PC-9 (cell line): ENCODE measurements at places on chromosomes 4 and X. TPM values are rescaled to one million over a fixed set of nuclear protein-coding genes. Genes with fewer than 3 reads are reported as not detected.

DNA sequence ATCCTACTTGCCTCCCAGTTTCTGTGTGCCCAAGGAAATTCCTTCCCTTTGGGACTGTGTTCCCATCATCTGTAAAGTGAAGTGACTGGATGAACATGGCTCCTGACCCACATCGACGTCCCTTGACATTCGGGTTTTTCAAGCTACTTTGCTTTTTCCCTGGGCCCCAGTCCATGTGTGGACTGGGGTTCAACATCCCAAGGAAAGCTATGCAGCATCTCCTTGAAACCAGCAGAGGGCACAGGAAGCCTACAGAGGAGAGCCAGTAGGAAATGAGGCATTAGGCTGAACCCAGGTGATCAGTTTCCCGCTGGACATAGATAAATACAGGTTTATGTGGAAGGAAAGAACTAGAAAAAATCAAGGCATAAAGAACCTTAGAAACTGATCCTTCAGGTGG lies 145.1 kb upstream of the ARHGEF9 start:
- DNase-seq = no peak
- H3K4me3 ChIP-seq = no peak overlapping the region
- H3K27ac ChIP-seq = no peak overlapping the region
- H3K27me3 ChIP-seq = no peaks in the 10 kb centered on the region

DNA sequence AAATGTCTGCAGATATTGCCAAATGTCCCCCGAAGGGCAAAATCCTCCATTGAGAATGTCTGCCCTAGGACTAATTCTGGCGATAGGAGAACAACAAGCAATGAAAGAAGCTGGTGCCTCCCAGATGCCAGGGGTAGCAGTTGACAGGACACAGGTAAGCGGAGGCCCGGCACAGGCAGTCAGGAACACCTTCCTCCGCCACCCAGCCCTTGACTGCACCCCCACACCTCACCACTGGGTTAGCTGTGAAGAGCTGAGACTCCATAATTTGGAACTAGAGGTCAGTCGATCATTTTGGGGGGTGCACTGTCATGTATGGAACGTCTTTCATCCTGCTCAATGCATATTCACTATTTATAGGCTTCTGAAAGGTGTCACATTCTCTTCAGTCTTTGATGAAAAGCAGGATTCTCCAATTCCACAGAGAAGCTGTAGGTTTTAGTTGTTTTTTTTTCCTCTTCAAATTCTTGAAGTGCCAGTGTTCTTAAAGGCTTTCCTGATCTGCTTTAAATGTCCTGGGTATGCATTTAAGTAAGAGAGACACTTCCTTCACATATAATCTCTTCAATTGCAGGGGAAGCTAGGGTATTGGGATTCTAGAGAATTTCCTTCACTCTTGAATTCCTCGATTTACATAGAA lies 111.6 kb upstream of the ZFP42 start:
- H3K36me3 ChIP-seq = no peaks in the 10 kb centered on the region
- H3K27me3 ChIP-seq = no peaks in the 10 kb centered on the region
- H3K4me1 ChIP-seq = no peaks in the 10 kb centered on the region
- no peak for DNase-seq
- no peak overlapping the region for H3K27ac ChIP-seq

DNA sequence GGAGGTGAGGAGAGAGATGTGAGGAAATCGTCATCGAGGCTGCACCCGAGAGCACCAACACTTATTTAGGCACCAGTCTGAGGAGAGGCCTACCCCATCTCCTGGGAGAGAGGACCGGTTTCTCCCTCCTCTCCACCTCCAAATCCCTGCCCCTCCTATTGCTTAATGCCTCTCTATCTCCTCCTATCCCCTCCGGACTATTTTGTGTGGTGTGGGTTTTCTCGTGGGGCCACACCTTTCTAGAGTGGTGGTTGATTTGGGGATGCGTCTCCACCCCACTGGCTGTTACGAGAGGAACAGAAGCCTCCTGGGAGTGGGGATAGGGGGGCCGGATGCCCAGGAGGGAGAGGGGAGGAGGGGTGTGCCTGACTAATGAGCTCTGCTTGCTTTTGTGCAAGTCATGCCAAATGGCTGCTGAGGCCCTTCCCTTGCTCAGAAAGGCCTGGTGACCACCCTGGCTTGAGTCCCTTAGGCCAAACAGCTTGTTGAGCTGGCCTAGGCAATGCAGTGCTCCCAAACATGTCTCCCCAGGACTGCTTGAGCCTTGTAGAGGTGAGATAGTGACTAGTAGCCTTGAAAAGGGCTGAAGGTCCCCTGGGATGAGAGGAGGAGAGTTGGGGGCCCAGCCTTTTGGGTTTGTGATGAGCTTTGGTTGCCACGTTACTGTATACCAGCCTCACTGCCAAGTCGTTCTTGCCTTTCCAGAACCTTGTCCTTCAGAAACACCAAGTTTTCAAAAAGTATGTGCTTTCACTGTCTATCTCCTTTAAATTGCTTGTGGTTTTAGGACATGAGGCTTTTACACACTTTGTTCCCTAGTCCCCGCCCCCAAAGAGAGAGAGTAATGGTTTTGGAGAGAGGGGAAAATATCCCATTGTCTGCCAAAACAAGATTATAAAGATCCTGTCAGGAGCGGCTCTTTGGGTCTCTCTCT lies 1.2 kb downstream of the MSN start:
- peak overlapping the region; percentile 79 for H3K4me3 ChIP-seq
- H3K27me3 ChIP-seq = no peaks in the 10 kb centered on the region
- H3K4me1 ChIP-seq = peaks cover 11% of the 10 kb centered on the region
- DNase-seq = peak; percentile 63
- peak overlapping the region; percentile 97 for H3K27ac ChIP-seq
- H3K36me3 ChIP-seq = no peaks in the 10 kb centered on the region

GRCh38 chr4:133921280-133922195 lies 280.1 kb downstream of the PABPC4L start:
- no peaks in the 10 kb centered on the region for H3K36me3 ChIP-seq
- no peaks in the 10 kb centered on the region for H3K27me3 ChIP-seq
- no peak overlapping the region for H3K27ac ChIP-seq
- H3K4me3 ChIP-seq = no peak overlapping the region
- no peak for DNase-seq

DNA sequence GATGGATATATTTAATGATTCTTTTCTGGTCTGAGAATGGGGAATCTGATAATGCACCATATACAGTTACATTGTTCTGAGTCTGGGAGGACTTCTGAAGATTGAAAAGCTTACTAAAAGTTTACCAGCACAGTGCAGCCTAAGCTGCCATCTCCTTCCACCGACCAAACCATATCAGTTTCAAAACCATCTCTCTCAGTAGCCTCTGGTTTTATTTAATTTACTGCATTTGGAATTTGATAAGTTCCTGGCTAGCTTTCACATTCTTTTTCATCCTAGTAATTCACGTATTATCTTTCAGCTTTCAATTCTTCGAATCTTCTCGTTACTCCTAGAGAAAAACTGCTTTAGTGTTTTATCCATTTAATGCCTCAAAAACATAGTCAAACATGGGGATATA lies 181.4 kb upstream of the HCCS start:
- H3K4me1 ChIP-seq = no peaks in the 10 kb centered on the region
- H3K27me3 ChIP-seq = no peaks in the 10 kb centered on the region
- no peak overlapping the region for H3K4me3 ChIP-seq
- no peak for DNase-seq
- H3K36me3 ChIP-seq = no peaks in the 10 kb centered on the region

DNA sequence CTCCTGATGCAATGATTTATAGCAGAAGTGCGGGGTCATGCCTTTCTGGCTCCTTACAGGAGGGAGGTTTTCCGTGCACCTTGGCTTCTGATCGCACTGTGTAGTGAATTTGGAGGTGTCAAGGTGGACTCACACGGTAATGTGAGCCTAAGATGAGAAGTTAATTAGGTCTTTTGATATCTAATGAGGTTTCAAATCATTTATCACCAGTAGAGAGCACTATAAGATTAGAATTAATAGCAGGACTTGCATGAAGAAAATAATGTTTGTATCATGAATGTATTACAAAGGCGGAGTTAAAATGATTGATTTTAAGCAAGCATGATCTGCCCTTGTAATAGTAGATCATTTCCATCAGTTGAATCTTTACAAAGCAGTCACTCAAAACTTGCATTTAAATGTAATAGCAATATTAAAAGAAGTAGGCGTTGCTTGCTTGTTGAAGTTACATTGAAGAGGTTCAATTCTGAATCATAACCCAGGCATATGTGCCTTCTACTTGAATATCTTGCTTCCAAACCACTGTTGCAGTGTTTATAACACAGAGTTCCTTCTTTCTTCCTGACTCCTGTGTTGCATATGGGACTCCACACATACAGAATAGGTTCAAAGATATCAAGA lies 152.1 kb downstream of the FMR1NB start:
- no peak overlapping the region for H3K4me3 ChIP-seq
- H3K27ac ChIP-seq = no peak overlapping the region
- no peaks in the 10 kb centered on the region for H3K36me3 ChIP-seq
- H3K4me1 ChIP-seq = no peaks in the 10 kb centered on the region
- DNase-seq = no peak
- no peaks in the 10 kb centered on the region for H3K27me3 ChIP-seq

DNA sequence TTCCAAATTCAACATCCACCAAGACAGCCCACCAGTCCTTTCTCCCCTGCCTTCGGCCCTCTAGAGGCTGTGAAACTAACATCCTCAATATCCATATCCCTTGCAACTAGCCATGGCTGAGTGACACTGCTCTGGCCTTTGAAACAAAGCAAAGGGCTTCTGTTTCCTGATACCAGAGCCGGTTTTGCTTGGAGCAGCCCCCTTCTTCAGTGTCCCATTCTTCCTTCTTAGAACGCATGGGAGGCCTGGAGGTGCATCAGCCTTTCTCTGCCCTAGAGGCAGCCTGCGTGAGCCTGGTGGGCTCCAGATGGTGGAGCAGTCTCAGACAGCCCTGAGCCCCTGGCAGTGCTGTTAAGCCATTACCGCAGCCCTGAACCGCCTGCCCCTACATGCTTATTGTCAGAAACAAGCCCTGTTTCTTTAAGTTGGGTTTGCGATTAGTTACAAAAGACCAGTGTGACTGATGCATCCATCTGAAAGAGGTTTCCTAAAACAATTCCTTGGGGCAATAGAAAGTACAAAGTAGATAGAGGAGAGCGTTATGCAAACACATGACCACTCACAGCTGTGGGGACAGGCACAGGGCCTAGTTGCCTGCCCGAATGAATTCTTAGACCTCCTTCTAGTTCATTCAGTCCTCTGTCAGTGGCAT lies 74.1 kb downstream of the EVC start:
- no peaks in the 10 kb centered on the region for H3K36me3 ChIP-seq
- DNase-seq = no peak
- peaks cover 9% of the 10 kb centered on the region for H3K4me1 ChIP-seq
- peak overlapping the region; percentile 52; the same call in 1 of the 2 replicates for H3K27ac ChIP-seq
- no peaks in the 10 kb centered on the region for H3K27me3 ChIP-seq

- peaks cover 8% of the 10 kb centered on the region for H3K27me3 ChIP-seq
- H3K36me3 ChIP-seq = no peaks in the 10 kb centered on the region
- H3K4me3 ChIP-seq = no peak overlapping the region
- H3K27ac ChIP-seq = no peak overlapping the region
- no peak for DNase-seq
- no peaks in the 10 kb centered on the region for H3K4me1 ChIP-seq
These were observed 119.3 kb downstream of the LDB2 start for GRCh38 chr4:16779028-16779675.

DNA sequence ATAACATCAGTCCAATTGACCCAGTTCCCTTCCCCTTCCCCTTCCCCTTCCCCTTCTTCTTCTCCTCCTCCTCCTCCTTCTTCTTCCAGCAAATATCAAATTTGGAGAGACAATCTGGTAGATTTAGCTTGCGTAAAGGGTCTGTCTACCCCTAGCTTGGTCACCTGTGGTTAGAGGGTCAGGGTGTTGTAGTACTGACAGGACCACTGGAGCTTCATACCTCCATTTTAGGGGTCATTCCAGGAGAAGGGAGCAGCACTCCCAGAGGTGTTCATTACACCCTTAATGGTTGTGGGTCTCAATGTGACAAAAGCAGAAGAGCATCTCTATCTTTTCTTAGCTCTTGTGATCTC lies 3.7 kb upstream of the FGB start:
- peaks cover 12% of the 10 kb centered on the region; the same call in 1 of the 2 replicates for H3K4me1 ChIP-seq
- H3K27ac ChIP-seq = no peak overlapping the region
- no peak for DNase-seq
- H3K27me3 ChIP-seq = no peaks in the 10 kb centered on the region

- no peak overlapping the region for H3K27ac ChIP-seq
- H3K27me3 ChIP-seq = no peaks in the 10 kb centered on the region
- DNase-seq = no peak
- no peak overlapping the region for H3K4me3 ChIP-seq
These were observed 524.2 kb downstream of the IQCM start for GRCh38 chr4:149291463-149291862.

- H3K4me1 ChIP-seq = no peaks in the 10 kb centered on the region
- no peaks in the 10 kb centered on the region for H3K27me3 ChIP-seq
- no peak overlapping the region for H3K4me3 ChIP-seq
- H3K36me3 ChIP-seq = no peaks in the 10 kb centered on the region
These were observed 44.3 kb downstream of the GPRIN3 start for GRCh38 chr4:89263265-89263664.

DNA sequence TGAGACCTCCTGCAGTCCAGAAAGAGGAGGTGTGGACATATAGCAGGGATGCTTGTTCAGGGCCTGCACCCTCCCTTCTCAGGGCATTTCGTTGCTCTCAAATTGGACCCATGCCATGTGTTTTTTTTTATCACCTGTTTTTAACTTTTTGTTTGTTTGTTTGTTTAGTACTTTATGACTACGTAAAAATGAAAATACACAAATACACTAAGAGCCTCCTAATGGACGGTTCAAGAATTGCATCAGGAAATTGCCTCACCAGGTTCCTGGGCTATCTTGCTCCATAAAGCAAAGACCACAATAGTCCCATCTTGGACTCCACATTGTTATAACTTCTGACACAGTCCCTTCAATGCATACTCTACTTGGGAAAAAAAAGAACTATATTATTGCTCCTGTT lies 1685.9 kb upstream of the TENM3 start:
- no peak overlapping the region for H3K27ac ChIP-seq
- no peaks in the 10 kb centered on the region for H3K4me1 ChIP-seq
- H3K27me3 ChIP-seq = no peaks in the 10 kb centered on the region
- no peaks in the 10 kb centered on the region for H3K36me3 ChIP-seq
- H3K4me3 ChIP-seq = no peak overlapping the region

- DNase-seq = peak; percentile 71
- H3K27ac ChIP-seq = no peak overlapping the region
These were observed 230.9 kb upstream of the GPC4 start for GRCh38 chrX:133645977-133646718.

- no peaks in the 10 kb centered on the region for H3K27me3 ChIP-seq
- no peak overlapping the region for H3K4me3 ChIP-seq
- H3K36me3 ChIP-seq = no peaks in the 10 kb centered on the region
- DNase-seq = no peak
- H3K4me1 ChIP-seq = no peaks in the 10 kb centered on the region
- H3K27ac ChIP-seq = no peak overlapping the region
These were observed 101.5 kb upstream of the GABRA2 start for GRCh38 chr4:46491455-46491854.

GRCh38 chrX:130606425-130606824 lies 204.6 kb downstream of the RBMX2 start:
- H3K27ac ChIP-seq = no peak overlapping the region
- DNase-seq = no peak
- H3K4me1 ChIP-seq = no peaks in the 10 kb centered on the region
- H3K4me3 ChIP-seq = no peak overlapping the region
- no peaks in the 10 kb centered on the region for H3K36me3 ChIP-seq
- no peaks in the 10 kb centered on the region for H3K27me3 ChIP-seq

KDR gene
- 0.09 and 0.20 TPM in 2 replicates for total RNA-seq

EREG gene
- 0.46 and 0.58 TPM in 2 replicates for total RNA-seq

POF1B gene
- 0.28 and 0.61 TPM in 2 replicates for total RNA-seq

CXCL11 gene
- not detected in 2 replicates for total RNA-seq

TNIP3 gene
- total RNA-seq = 0.63 and 1.2 TPM in 2 replicates

TEX13C gene
- total RNA-seq = not detected in 2 replicates

CTAG2 gene
- not detected in 2 replicates for total RNA-seq

RBMXL3 gene
- not detected in 2 replicates for total RNA-seq
